GDM1 (cell line): ENCODE measurements at places on chromosomes 3 and 15.

GRCh38 chr15:48622237-48622636, 23.3 kb downstream of the FBN1 start:
- no peak for DNase-seq

DNA sequence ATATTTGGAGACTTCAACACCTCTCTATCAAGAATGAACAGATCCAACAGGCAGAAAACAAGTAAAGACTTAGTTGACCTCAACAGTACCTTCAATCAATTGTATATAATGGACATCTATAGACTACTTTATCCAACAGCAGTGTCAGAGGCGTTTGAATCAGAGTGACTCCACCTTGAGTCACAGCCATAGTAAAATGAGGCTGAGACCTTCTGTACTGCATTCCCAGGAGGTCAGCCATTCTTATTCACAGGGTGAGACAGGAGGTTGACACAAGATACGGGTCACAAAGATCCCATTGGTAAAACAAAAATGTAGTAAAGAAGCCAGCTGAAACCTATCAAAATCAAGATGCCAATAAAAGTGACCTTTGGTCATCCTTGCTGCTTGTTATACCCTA, 299.8 kb downstream of the CNTN3 start:
- no peak for DNase-seq

DNA sequence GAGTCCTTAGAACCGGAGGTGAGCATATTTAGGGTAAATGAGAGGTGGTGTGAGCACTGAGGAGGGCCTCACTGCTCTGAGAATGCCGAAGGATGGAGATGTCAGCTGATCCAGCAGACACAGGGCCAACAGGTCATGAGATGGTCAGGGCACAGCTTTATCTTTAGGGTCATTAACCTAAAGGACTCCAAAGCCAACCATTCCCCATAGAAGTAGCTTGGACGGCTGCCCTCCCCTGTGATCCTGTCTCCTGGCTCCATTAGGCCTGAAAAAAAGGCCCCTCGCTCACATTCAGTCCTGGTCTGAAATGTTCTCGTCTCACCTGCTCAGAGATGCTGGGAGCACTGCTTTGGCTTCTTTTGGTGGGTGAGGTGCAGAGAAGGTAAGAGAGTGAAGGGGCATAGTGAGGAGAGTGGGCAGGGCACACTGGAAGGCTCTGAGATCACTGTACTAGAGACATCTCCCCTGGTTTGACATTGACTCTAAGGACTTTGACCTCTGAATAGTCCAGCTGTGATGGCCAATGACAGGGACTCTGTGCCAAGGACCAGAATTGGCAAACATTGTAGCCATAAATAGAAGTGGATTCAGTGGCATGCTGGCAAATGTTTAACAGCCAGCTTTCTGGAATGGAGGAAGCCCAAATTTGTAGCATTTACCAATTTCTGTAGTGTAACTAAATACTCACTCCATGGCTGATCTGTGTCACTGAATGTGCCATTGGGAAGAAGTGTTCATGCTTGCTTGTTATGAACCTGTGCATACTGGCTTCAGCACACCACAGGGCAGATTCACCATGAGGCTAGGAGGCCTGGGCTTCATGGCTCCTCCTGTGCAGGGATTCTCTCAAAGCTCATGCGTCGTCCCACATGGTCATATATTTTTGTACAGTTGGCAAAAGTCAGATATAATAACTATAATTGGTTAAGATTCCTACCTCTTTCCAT, 76.2 kb upstream of the MRPS22 start:
- no peak for DNase-seq

- DNase-seq, result no peak
Observed at GRCh38 chr3:170513642-170514041, 72.2 kb downstream of the SLC7A14 start.

DNA sequence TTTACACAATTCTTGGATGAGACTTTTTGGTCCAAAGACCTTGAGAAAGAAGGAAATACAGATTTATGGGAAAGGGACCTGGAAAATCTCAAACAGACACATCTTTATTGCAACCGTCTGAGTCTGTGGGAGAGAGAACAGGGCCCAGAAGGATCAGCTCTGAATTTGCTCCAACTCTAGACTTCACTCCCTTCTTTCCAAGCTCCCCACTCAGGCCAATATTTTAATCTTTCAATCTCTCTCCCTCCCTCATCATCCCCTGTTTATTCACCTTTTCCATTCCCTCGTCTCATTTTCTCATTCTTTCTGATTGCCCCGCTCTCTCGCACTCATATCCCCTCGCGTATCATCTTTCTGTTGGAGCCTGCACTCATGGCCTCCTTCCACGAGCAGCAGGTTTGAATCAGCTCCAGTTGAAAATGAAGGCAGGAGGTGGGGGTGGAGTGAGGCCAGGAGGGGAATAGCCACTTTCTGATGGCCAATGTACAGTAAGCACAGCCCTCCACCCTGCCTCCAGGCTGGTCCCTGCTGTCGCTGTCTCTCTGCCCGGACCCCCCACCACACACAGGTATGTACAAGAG, 63.6 kb upstream of the BOC start:
- DNase-seq, result no peak

DNA sequence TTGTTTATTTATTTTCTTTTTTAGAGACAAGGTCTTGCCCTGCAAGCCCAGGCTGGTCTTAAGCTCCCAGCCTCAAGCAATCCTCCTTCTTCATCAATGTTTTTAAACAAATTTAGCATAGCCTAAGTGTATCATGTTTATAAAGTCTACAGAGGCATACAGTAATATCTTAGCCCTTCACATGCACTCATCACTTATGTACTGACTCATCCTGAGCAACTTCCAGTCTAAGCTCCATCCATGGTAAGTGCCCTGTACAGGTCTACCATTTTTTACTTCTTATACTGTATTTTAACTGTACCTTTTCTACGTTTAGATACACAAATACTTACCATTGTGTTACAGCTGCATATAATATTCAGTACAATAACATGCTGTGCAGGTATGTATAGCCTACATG, 860.0 kb downstream of the FHIT start:
- DNase-seq, result no peak

GRCh38 chr3:179719048-179719734, 66.4 kb downstream of the USP13 start:
- no peak for DNase-seq

DNA sequence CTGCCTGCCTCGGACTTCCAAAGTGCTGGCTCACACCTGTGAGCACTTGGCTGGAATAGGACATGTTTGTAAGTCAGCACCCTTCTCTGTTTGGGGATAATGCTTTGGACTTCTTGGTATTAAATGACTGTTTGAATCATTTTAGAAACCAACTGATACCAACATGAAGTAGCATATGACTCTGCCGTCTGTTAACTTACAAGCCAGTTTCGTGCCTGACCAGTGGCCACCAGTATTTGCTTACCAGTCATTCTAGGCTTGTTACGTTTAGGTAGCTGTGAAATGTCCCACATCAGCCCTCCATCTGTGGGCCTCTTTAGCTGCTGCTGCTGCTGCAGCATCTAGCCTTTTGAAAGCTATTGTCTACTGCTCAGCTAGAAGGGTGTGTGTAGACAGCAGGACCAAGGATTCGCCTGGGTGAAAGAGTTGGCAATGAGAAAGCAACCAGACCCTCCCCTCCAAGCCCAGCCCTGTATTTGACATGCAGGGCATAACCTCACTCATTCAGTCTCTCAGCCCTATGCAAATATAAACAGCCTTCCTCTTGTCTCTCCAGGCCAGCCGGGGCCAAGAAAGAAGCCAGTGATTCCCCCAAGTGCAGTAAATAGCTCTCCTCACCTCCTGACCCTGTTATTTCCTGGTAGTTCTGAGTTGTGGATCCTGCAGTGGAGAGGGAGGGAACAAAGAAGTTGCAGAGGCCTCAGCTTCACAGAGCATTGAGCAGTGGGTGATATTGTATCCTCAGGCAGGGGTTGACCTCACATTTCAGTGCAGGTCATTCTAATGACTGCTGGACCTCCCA, 51.0 kb downstream of the NKIRAS1 start:
- no peak for DNase-seq

DNA sequence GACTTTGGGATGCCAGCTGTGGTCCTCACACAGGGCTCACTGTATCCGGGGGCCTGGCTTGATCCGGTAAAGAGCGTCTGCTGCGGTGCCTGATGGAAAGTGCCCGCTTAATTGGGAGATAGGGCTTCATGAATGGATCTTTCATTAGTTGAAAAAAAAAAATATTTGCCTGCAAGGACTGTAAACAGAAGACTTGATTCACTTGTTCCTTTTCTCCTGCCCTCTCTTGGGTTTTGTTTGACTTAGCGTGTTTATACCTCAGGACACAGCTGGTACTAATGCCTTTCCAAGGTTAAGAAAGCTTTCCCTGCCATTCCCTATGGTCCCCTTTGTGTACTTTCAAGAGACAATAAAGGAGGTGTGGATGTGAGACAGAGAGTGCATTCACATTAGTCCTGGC, 493.3 kb downstream of the LPP start:
- no peak for DNase-seq

DNA sequence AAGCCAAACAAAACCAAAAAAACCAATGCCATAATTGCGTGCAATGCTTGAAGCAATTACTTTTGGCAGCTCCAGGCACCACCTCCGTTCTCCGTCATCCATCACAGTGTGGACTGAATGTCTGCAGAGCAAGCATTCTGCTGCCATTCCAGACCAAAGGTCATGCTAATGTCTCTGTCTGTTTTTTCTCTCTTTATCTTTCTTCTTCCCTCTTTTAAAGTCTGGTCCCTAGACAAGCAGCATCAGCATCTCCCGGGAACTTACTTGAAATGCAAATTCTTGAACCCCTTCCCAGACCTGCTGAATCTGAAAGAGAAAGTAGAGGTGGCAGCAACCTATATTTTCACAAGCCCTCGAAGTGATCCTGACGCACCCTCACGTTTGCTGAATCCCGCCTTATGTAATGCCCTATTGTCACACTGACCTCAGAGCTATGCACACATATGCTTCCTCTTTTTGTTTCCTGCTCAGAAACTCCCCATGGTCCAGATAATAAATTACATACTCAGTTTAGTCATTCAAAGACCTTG, 297.3 kb upstream of the PROK2 start:
- DNase-seq, result peak; percentile 55

DNA sequence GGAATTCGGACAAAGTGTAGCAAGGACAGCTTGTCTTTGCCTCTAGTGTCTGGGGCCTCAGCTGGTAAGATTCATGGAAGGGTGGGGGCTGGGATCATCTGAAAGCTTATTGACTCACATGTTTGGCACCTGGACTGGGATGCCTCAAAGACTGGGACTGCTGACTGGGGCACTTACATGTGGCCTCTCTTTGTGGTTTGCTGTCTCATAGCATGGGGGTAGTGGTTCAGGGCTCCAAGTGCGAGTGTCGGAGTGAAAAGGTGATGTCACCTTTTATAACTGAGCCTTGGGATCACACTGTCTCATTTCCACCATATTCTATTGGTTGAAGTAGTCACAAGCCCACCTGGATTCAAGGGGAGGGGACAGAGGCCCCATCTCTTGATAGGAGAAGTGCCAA, 6.8 kb downstream of the MFSD1 start:
- no peak for DNase-seq

GRCh38 chr3:16290007-16290826, 25.2 kb downstream of the OXNAD1 start:
- DNase-seq, result no peak

DNA sequence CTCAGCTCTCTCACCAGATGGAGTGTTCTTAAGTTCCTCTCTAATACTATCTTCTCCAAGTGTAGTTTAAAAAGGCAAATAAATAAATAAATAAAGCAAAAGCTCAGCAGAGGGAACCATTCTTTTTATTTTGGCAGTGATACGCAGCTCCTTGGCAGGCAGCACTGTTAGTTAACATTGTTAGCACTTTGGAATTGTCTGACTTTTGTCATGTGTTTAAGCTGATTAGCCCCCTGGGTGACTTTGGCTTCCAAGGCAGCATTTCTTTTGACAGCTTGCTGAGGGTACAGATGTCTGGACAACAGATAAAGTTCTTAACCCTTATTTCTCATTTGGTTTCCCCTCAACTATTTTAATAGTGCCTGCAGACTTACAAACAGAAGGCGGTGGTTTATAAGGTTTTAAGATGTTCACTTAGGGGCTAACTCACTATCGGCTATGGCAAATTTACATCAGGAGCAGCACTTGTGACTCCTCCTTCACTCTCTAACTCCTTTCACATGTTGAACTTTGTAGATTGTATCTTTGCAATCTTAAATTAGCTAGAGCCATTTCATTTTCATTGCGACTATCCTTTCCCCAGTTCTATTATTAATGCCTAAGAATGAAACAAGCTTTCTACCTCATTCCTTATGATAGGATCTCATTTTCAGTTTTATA, 213.4 kb downstream of the ZBBX start:
- no peak for DNase-seq

DNA sequence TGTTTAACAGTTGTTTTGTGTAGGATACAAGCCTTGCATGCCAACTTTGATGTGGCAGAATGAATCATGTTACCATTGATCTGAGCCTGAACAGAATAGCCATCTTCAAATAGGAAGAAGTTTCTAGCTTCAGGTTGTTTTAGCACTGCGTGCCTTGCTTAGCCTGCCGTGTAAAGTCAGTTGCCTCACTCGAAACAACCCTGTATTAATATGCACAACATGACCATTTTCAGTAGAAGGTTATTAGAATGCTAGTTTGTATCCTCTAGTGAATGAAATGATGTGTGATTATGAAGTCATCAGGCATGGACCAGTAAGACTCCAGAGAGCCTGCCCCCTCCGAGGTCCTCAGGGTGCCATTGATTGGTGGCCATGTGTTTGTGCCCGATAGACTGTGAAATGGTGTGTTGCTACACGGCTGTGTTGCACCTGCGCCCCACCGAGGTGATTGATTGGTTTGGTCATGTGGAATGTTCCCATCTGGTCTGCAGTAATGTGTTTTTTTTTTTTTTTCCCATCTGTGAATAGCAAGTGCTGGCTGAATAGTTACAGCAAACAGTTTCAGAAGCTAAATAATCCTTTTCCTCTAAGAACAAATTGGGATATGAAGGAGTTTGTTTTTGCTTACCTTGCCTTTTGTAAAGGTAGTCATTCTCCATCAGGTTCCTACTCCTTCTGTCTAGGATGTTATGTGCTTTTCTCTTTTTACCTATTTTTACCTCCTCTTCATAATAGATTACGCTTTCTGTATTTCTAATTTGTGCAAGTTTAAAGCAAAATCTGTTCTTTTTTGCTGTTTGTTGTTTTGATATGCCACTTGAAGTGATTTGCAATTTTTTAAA, 214.9 kb downstream of the TCF12 start:
- no peak for DNase-seq

DNA sequence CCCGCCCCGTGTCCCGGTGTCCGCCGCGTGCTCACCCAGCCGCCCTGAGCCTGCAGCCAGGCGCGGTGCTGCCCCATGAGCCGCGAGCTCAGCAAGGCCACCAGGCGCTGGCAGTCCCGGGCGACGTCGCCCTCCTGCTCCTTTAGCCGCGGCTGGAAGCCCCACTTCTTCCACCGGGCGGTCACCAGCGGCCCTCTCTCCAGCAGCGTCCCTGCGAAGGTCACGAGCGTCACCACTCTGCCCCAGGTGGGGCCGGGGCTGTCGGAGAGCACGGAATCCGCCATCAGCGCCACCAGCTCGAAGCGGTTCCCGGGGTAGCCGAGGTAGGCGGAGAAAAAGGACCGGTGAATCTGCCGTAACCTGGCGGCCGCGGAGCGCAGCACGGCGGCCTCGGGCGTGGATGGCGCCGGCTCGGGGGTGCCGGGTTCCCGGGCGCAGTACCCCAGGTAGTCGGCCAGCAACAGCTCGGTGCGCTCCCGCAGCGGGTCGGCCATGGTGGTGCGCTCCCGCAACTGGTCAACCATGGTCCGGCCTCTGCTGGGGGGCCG, 298 bp downstream of the BCL2L10 start:
- no peak for DNase-seq
